ENCODE measurements at places on chromosomes 1 and 21.
A peak's percentile ranks its signal among the peaks of the same experiment; 100 is the strongest.

DNA sequence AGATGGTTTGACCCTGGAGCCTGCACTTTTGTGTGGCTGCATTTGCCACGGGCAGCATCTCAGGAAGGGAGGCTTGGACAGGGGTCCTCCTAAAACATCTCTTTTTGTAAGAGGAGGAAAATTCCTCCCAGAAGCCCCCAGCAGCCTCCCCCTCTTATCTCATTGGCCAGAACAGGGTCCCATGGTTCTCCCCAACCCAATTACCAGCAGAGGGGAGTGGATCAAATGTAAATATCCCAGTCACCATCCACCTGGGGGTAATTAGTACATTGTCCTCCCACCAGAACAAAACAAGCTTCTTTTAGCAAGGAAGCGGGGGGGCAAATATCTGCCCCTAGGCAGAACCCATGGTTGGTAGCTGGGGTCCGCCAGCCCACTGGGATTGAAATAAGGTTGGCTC, 44.7 kb upstream of the TENT5B start:
- DNase-seq: no peak

DNA sequence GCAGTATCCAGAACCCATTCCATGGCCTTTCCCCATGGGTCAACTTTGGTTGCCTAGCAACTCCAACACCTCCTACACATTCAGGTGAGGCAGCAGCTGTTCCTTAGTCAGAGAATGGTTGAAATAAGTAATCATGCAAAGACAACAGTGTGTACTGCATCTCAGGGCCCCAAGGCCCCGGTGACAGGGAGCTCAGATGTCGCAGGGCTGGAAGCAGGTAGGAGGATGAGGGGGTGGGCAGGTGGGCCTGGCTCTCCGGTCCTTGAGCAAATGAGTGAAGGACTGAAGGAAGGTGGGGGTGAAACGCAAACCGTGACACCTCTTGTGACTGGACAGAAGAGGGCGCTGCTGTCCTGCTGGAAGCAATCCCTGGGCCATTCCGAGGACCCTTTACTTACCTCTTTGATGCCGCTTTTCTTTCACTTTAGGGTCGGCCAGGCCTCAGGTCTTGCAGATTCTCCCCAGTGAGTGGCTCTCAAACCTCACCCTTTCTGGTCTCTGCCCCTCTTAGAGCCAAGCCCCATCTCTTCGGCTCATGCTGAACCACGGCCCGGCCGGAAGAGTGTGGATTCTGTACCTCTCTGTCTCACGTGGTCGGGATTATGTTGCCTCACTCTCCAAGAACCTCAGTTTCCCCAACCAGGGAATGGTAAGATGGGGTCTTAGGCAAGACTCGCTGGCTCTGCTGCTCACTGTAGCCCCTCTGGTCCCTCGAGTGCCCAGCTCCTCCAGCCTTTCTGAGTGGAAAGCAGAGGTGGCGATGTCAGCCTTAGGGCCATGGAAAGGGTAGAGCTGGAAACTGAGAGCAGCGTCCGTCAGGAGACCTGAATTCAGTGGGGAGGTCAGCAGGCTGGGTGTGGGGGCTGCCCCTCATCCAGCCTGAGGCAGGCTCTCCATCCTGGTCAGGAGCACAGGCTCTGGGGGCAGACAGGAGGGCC, 5.6 kb upstream of the KCNA10 start:
- DNase-seq: peak; percentile 20

GRCh38 chr21:38851101-38851500, 45.4 kb downstream of the ETS2 start:
- DNase-seq: no peak

GRCh38 chr1:150159550-150159949, 9.8 kb downstream of the PLEKHO1 start:
- no peak for DNase-seq

GRCh38 chr1:8607906-8608305, 209.5 kb downstream of the RERE start:
- no peak for DNase-seq

- DNase-seq: no peak
Measured at GRCh38 chr1:174880171-174880570, 119.6 kb upstream of the CACYBP start.

DNA sequence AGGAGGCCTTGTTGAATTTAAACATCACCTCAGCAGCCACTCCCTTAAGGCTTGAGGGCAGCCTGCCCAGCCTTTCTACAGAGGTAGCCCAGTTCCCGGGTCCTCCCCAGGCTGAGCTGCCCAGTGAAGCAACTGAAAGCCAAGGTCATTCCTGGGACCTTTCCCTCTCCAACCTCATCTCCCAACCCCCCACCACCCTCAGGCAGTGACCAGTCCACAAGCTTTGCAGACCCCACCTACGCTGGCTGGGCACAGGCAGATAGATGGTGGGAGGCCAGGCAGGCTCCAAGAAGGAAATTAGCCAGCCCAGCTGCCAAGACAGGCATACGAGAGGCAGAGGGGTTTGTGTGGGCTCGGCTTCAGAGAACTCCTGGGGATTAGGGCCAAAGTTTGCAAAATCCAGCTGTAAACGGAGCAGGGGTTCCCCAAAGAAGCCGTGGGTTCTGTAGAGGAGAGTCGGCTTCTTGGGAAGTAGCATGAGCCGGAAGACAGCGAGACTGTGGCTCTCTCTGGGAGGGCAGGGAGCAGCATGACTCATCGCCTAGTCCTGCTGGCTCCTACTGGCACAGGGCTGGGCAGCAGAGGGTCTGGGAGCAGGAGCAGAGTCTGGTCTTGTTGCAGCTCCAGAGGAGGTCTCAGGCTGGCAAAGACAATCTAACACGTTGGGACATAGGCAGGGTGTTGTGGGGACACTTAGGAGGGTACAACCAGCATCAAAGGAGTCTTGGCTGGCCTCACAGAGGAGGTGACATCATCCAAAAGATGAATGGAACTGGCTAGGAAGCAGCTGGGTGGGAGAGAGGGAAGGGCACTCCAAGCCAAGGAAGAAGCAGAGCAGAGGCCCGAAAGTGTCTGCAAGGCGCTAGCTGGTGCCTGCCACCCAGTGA, 2.8 kb upstream of the ZC3H12A start:
- DNase-seq: no peak
